Spinal cord (tissue), 10 donors: ENCODE measurements at places on chromosomes 16 and 17. TPM values are rescaled to one million over a fixed set of nuclear protein-coding genes. Genes with fewer than 3 reads are reported as not detected.
A peak's percentile ranks its signal among the peaks of the same experiment; 100 is the strongest.

GRCh38 chr16:54897930-54898329, 32.7 kb upstream of the IRX5 start:
- no peak for DNase-seq

GRCh38 chr16:80751167-80751566, 53.2 kb downstream of the CDYL2 start:
- DNase-seq: peak; percentile 26

DNA sequence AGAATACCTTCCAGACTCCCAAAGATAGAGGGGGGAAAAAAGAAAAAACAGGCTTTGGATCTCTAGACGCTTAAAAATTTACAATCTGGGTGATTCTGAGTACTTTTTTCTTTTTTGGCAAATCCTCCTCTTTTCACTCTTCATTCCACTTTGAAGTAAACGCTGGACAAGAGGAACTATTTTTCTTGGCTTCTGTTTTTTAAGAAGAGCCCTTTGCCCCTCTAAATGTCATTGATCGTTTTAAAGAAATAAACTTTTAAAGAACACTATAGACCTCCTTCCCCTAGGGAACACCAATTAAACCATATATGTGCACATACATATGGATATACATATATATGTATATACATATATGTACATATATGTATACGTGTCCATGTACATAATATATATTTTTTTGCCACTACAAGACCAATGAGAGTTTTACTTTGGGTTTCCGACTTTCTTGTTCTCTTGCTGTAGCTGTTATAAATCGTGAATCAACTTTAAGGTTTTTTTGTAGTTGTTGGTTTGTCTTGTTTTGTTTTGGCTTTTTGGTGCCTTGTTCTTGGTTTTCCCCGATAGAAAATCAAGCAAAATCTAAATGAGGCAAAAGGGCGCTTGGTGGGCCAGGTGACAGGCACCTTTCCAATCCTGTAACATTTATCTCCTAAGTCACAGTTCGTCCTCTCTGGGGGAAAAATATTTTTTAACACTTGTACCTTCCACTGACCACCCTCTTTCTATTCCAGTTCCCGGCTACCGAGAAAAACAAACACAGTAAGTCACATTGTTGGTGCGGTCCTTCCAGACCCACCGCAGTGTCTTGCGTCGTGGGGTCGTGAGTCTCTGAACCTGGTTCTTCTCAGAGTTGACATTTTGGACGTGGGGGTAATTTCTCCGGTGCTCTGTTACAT, 4.4 kb downstream of the FOXF1 start:
- DNase-seq: no peak

DNA sequence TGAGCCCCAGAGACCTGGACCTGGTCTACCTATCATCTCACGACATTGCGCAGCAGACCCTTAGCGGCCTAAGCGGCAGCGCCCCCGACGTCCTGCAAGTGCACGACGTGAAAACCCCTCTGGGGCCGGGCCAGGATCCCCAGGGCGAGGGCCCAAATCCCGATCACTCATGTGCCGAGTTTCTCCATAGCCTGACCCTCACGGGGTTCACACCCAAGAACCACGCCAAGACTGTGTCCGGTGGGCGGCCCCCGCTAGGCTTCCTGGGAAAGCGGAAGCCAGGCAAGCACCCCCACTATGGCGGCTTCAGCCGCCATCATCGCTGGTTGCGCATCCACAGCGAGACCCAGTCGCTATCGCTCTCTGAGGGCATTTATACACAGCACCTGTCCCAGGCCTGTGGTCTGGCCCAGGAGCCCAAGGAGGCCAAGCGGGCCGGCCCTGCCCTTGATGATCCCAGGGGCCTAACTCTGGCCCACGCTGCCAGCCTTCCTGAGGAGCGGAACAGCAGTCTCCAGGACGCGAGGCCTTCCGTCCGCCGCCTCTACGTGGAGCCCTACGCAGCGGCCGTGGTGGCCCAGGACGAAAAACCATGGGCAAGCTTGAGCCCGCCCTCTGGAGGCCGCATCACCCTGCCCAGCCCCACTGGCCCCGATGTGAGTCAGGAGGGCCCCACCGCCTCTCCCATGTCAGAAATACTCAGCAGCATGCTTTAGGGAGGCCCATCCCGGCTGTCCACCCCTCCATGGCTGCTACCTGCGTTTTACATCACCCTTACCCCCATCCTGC, 82.8 kb upstream of the NOG start:
- DNase-seq: no peak

GRCh38 chr17:183021-183420, 1.6 kb upstream of the DOC2B start:
- no peak for DNase-seq

DNA sequence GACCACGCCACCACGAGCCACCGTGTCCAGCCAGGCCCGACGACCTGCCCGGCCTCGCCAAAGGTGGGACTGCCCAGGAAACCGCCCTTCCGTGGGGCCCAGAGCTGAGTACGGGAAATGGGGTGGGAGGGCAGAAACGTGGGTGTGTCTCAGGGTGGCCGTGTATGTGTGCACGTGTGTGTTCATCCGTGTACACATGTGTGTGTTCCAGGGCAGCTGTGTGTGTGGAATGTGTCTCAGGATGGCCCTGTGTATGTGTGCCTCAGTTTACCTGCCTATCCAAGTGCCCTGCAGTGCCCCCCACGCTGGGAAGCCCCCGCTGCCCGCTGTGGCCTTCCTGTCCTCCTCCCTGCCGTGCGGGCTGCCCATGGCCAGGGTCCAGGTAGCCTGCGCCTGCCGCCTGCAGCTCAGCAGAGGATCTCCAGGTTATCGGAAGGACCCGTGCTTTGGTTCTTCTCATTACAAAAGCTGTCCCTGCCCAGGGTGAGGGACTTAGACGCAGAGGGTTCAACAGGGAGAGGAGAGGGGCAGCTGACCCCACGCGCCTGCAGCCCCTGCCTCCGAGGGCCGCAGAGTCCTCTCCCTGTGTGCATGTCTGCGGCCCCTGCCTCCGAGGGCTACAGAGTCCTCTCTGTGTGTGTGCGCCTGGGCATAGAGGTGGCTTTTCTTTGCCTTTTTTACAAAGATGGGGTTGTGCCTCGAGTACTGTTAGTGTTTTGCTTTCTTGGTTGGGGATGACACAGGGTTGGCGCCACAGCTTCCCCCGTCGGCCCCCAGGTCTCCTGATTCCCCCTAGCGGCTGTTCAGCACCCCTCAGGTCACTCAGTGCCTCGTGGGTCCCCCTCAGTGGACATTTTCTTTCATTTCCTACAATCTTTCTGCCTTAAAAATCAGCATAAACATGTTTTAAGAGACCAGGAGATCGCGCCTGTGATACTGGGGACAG, 23.6 kb downstream of the ZNF469 start:
- no peak for DNase-seq

- no peak for DNase-seq
These were observed 18.9 kb downstream of the KCNJ18 start for GRCh38 chr17:21711182-21711581.

- no peak for DNase-seq
These were observed 78.7 kb upstream of the FAM20A start for GRCh38 chr17:68679882-68680281.

DNA sequence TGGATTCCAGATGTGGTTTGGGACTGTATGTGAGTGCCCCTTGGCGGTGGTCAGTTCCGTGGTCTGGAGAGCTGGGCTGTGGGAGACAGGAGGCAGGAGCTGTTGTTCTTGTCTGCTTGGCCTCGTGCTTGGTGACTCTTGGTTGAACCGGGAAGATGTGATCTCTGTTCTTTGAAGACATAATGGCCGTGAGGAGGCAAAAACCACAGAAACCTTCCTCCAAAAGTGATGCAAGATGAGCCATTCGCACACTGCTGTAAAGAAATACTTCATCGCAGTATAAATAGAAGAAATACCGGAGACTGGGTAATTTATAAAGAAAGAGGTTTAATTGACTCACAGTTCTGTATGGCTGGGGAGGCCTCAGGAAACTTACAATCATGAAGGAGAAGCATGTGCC, 128.8 kb downstream of the RAP1GAP2 start:
- no peak for DNase-seq

DNA sequence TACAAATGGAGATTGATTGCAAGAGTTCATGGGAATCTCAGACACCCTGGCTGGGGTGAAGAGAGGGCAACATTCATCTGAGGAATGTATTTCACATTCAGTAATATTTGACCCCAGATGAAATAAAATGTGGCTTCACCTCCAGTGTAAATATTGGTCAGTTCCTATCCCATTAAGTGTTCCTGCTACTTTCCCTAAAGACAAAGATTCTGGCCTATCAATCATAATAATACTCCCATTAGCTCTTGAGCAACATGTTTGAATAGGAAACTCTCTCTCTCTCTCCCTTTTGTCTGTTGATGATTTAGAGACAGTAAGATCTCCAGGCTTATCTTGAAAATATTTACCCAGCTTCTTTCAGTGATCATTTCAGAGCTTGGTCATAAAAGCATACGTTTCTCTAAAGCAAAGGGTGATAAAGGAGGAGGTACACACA, 70.1 kb downstream of the KCNJ2 start:
- peak; percentile 11 for DNase-seq

DNA sequence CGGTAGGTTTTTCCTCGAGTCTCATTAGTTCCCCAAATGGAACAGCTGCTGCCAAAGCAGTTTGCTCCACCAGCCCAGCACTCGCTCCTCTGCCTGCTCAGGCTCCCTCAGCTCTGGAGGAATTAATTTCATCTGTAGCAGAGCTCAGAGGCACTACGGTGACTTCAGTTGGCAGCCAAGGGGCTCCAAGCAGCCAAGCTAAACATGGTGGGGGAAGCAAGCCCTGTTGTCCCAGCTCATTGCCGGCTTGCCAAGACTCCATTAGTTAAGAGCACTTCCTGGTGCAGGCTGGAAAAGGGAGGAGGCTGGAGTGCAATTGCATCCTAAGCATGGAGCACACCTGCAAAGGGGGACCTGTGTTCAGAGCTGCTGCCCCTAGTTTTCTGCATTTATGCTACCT, 78.7 kb upstream of the GPRC5B start:
- DNase-seq: peak; percentile 28

DNA sequence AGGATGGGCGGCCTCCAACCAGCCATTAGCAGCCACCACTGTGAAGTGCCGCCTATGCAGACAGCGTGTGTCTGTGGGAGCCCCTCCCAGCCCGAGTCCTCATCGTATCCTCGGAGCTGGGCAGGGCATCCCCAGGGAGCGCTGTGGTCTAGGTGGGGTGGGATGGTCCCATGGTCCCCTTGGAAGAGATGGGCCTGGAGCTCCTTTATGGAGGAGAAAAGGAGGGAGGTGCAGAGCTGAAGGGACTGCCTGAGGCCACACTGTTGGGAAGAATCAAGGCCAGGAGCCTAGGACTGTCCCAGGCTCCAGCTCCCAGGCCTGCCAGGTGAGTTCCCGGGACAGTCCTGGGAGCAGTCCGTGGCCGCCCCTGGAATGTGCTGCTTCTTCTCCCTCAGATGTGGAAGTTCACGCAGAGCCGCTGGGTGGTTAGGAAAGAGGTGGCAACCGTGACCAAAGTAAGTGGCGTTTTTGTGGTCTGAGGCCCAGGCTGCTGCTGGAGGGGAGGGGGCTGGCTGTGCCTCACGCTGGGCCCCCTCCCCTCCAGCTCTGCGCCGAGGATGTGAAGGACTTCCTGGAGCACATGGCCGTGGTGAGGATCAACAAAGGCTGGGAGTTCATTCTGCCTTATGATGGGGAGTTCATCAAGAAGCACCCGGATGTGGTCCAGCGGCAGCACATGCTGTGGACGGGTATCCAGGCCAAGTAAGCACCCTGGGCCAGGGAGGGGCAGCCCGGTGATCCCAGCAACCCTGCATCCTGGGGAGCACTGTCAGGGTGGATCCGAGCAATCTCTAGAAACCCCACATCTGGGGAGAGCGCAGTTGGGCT, 27.0 kb downstream of the POLR3E start:
- no peak for DNase-seq

DNA sequence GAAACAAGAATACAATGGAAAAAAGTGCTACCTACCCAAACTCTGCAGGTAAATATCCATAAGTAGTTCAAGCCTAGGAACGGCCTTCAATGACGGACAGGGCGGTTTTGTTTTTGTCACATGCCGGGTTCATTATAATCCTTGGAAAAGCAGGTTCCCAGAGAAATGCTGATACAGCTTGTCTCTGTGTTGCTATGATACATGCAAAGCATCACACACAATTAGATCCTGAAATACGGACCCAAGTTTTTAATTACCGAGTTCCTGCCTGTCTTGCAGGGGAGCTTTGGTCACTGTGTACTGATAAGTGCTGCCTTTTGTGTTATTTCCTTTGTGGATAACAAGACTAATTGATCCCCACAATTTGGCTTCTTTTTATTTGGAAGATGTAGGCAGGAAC, 217.4 kb downstream of the HAPSTR1 start:
- DNase-seq: peak; percentile 72

GRCh38 chr16:25692351-25692741, 587 bp downstream of the HS3ST4 start:
- DNase-seq: no peak

- DNase-seq: no peak
These were observed 2.1 kb upstream of the TM4SF5 start for GRCh38 chr17:4769628-4770027.

- no peak for DNase-seq
These were observed 46.1 kb downstream of the IRX5 start for GRCh38 chr16:54976651-54977200.

GRCh38 chr16:65697521-65697920, 575.7 kb upstream of the CDH11 start:
- DNase-seq: no peak

DNA sequence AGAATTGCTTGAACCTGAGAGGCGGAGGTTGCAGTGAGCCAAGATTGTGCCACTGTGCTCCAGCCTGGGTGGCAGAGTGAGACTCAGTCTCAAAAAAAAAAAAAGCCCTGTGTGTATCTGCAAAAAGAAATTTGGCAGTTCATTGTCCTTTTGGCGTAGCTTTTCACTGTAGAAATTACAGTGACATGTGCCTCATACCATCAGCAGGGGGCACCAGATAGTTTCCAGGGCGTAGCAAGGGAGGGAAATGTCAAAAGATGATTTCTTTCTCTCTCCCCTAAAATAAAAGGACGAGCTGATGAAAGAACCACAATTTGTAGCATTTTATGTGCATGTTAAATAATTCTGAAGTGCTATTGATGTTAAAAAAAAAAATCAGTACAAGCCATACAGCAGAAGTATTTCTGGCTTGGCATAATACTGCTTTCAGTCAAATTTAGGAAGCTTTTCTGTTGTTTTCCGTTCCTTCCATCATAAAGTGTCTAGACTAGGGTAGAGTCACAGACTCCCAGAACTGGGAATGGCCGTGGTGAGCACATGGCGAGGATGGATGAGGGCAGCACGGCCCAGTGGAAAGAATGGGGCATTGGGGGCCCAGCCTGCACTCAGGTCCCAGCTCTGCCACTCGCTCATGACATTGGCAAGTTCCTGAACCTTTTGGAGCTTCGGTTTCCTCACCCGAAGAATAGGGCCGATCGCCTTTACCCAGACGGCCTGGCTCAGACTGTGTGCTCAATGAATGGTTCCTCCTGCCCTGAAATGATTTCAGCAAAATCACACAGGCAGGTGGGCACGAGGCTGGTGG, 59.8 kb upstream of the RPH3AL start:
- DNase-seq: peak; percentile 89

- peak; percentile 55 for DNase-seq
These were observed 18.4 kb upstream of the CAPN15 start for GRCh38 chr16:508884-509736.

Gene OR2C1
- 1.3 TPM for total RNA-seq

Gene DNAAF8
- 4.1 TPM for total RNA-seq

Gene TANC2
- 74.3 TPM for total RNA-seq

Gene MRPL58
- 35.5 TPM for total RNA-seq

Gene TRIM37
- 50.6 TPM for total RNA-seq

Gene SMPD3
- 19.6 TPM for total RNA-seq

Gene TGFB1I1
- total RNA-seq: 14.3 TPM

Gene KRTAP9-2
- total RNA-seq: not detected

Gene ZNF75A
- 39.8 TPM for total RNA-seq
